Panc1 (cell line): ENCODE measurements at places on chromosomes 7 and 10. TPM values are rescaled to one million over a fixed set of nuclear protein-coding genes. Genes with fewer than 3 reads are reported as not detected.

Gene UPK3BL1
- total RNA-seq = 23.1 TPM

Gene MBL2
- total RNA-seq = not detected

Gene PTPRN2
- 1.1 TPM for total RNA-seq

Gene FXYD4
- total RNA-seq = not detected

Gene SLC16A9
- 0.13 TPM for total RNA-seq

Gene OR2A5
- not detected for total RNA-seq

Gene SLC18A2
- not detected for total RNA-seq

Gene MYH16
- total RNA-seq = 0.23 TPM

Gene CAV2
- total RNA-seq = 217 TPM

Gene FRMD4A
- 7.1 TPM for total RNA-seq

Gene ELMO1
- total RNA-seq = 0.80 TPM

Gene SOSTDC1
- total RNA-seq = not detected

Gene SPDYE5
- not detected for total RNA-seq

Gene CARD11
- total RNA-seq = 0.82 TPM

Gene NUTM2B
- total RNA-seq = 0.31 TPM

Gene FERD3L
- not detected for total RNA-seq

Gene TAS2R41
- total RNA-seq = not detected

Gene PTPN20
- total RNA-seq = 9.5 TPM

- DNase-seq = no peak
Measured at GRCh38 chr10:33204031-33204430, 130.4 kb downstream of the NRP1 start.

- DNase-seq = no peak
Measured at GRCh38 chr7:102413091-102413490, 16.9 kb downstream of the PRKRIP1 start.

DNA sequence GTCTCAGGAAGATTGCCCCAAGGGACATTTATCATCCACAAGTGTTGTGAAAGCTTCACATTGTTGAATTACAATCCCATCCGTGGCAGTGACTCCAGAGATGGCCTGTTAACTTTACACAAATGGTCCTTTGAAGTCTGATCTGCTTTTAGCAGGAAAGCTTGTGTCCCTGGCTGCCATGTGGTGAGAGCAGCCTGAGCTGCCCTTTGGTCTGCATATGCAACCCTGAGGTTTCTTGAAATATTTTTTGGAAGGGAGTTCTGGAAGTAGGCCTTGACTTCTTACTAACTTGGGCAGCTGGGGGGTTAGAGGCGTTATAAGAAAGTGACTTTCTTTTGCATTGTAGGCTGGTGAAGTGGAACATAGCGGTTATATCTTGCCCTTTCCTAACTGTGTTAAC, 41.3 kb upstream of the FAM180A start:
- no peak for DNase-seq

DNA sequence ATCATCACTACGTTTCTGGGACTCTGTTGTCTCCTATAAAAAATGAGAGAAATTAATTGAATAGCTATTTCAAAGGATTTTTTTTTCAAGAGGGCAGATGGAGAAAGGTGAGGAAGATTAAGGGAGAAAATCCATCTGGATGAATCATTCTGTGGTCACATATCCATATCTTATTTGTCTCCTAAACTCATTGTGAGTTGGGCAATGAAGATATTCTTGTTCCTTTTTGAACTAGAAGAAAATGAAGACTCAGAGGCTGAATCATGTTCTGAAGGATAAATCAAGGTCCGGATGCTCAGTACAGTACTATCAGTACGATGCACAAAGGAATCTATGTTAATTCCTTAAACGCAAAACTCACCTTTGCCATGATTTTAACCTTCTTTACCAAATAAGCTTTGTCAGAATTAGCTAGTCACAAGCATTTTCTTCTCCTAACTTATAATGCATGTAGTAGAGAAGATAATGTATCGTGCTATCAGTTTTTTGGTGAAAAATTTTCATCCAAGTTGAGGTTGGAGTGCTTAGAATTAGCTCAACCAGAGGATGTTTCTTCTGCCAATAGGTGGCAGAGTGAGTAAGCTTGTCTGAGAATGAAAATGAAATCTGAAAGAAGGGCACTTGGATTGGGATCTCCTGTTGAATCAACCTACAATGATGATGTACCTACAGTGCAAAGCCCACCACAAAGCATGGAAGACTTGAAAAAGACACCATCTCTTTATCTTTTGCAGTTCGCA, 446.9 kb downstream of the KIF20B start:
- no peak for DNase-seq

GRCh38 chr7:69426705-69427104, 171.6 kb upstream of the AUTS2 start:
- DNase-seq = no peak

DNA sequence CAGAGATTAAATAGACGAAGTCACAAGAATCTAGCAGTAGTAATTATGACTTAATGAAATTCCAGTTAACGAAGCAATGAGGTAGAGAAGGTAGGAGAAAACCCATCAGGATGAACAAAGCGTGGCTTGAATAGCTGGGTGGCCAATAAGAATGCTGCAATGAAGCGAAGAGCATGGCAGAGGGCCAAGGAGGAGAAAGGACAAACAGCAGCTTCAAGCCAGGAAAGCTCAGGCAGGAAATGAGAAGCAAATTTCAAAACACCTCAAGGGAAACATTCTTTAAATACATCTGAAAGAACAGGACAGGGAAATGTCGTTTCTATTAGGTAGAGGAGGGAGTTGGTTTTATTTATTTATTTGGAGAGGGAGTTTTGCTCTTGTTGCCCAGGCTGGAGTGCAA, 122.5 kb downstream of the KIAA1217 start:
- no peak for DNase-seq

- no peak for DNase-seq
Measured at GRCh38 chr7:138564365-138564764, 104.3 kb downstream of the TRIM24 start.

DNA sequence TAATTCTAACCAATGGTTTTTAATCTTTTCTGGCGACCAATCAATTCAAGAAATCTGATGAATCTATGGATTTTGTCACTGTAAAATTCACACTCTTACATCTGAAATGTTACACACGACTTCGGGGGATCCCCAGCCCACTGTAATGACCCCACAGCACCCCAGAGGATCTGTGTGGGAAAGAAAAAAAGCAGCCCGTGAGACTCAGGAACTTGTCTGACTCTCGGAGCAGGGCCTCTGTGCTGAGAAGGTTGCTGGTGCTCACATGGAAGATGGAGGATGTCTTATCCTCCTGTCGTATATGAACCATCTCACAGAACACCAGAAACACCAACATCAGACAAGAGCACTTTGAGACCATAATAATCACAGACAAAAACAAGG, 228.4 kb upstream of the INHBA start:
- DNase-seq = no peak

- peak; percentile 58 for DNase-seq
Measured at GRCh38 chr10:683448-684071, 5.9 kb downstream of the DIP2C start.

DNA sequence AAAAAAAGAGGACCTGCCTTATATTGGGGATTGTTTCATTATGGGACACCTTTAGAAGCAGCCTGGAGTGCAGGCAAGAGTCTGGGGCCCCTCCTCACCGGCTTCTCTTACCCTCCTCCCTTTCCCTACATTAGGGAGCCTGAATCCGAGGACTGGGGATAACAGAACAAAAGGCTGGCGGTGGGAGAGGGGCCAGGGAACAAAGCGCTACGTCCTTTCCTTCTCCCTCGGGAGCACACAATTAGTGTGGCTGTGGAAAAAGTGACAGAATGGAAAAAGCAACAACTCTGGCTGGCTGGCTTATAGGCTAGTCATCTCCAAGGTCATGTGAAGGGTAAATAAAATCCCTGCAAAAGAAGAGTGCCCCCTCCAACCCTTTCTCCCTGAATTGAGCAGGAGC, 74.7 kb downstream of the LSM5 start:
- DNase-seq = no peak

DNA sequence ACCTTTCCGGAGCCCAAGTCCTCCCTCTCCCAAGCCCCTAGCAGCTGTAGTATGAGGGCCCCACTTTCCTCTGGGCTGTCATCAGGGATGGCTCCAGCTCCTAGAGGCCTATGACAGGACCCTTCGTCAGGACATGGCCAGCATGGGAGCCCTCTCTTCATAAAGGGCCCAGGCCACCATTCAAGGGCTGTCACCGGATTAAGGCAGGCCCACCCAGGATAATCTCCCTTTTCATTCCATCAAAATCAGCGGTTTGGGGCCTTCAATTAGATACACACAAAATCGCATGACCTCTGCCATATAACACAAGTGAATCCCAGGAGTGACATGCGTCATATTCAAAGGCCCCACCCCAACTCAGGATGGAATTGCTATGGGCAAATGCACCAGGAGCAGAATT, 12.2 kb upstream of the GDF10 start:
- no peak for DNase-seq

GRCh38 chr10:44386546-44387052, 1.7 kb upstream of the CXCL12 start:
- DNase-seq = no peak

DNA sequence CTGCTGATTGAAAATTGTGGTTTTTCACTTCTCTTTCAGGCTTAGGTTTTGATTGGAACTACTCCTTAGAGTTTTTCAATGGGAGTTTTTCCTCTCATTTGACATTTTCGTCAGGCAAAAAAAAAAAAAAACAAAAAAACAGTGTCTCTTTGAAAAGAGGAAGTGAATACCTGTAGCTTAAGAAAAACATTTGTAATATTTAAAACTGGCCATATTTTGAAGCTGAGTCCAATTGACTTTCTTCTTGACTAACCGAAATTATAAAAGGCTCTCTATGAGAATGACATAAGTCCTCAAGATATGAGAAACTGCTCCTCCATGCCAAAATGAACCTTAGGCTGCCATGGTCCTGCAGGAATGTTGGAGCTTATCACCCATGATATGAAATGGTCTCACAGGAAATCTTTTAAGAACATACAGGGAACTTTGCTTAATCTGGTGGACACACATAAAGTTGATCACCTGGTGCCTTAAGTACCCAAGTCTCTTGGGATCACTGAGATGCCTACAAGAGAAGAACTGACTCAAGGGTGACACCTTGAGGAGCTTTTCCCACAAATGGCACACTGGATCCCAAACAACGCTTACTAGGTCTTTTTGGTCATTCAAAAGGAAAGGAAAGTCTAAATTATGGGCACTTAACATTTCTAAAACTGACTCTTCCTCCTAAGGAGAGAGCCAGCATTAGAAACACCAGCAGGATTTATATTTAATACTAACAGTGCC, 263.4 kb downstream of the CDC14C start:
- no peak for DNase-seq

GRCh38 chr7:151884312-151885201, 7.6 kb upstream of the PRKAG2 start:
- DNase-seq = no peak

- no peak for DNase-seq
Measured at GRCh38 chr7:27247000-27247399, 4.4 kb downstream of the EVX1 start.

GRCh38 chr10:14751014-14751896, 23.4 kb downstream of the FAM107B start:
- DNase-seq = no peak

DNA sequence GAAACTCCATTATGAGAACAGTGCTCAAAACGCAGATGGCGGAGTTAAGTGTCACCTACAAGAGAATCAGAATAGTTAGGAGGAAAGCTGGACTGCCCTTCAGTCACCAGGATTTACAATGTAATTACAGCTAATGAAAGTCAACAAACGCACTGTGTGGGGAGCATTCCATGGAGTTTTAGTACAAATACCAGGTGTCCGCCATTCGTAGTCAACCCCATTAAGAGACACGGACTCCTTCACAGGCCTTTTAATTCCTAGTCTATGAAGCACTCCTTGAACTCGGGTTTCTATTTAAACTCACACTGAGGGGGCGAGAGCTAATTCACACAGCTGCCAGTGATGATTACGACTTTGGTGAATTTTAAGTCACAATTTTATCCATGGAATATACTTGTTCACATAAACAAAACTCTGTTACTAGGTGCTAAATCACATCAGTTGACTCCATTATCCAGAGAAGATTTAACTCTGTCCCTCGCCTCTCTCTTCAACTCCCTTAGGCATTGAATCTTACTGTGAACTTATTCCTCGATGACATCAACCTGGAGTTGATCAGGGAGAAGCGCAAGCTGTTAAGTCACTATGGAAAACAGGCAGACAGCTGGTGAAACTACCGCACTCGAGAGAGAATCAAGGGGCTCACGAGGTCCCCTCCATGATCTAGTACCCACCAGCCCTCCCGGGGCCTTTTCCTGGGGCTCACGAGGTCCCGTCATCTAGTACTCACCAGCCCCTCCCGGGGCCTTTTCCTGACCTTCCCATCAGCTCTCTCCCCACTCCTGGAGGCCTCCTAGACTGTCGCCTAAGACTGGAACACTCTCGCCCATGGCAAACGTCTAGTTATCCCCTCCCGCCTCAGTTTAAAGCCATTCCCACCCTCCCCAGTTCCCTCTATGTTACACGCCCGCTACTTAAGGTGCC, 1.5 kb downstream of the ZFAND2A start:
- no peak for DNase-seq

DNA sequence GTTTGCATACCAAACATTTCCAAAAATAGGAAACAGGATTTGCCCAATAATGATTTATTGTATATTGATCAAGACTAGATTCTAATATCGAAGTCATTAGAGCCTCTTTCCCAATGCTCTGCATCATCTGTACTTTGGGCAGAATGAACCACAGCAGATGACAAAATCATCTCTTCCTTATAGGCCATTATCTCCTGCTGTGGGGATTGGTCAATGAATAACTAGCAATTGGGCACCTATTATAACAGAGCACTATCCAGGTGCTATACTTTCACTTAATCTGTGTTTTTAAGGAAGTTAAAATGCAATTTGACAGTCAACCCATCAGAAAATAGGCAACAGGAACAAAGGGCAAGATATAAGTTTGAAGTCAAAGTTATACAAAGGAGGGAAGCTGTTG, 290.3 kb downstream of the AHR start:
- no peak for DNase-seq

DNA sequence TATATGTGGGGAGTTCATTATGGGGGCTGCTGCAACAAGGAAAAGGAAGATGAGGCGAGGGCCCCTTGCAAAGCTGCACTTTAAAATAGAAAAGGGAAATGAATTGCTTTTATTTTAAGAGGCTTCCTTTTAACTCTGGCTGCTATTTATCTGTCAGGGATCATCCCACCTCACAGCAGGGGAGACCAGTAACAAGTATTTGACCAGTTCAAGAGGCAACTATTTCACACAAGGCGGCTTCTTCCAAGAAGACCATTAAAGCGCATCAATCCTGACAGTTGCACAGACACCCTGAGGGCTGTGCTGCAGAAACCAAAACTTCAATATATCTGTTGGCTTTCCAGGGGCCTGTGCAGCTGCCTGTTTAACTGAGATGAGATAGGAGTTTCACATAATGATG, 1009.2 kb downstream of the SORCS3 start:
- no peak for DNase-seq

DNA sequence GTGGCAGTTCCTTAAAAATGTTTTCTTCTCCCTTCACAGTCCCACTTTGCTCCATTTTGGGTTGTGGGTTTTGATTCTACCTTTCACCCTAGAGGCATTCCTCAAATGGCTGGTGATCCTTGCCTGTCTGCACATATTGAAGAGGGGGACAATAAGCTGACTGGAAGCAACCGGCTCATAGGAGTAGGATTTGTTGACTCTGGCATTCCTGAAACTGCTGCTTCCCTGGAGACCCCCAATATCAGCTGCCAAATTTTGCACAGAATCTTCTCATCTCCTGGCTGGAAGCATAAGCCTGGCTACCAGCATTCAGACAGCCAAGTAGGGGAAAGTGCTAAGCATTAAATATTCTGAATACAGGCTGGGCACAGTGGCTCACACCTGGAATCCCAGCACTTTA, 53.7 kb downstream of the KIF5B start:
- DNase-seq = no peak
